Large intestine (tissue), 12 donors: ENCODE measurements at places on chromosomes 3 and 15.

GRCh38 chr3:31908391-31909097, 72.5 kb downstream of the OSBPL10 start:
- DNase-seq = no peak

DNA sequence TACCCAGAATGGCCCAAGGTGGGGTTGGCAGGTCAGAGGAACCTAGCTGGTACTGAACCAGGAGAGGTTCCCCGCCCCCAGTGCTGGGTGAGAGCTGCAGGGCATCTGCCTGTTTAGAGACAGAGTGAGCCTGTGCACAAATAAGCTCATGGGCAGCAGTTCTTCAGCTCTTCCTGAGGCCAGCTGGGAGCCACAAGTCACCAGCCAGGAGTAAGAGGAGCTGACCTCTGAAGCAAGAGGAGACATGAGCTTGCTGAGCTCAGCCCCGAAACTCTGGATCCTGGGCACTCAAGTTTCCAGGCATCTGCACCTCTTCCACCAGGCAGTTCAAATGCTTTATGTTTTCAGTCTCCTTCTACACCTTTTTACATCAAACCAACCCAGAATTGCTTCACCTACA, 2.1 kb downstream of the RTP2 start:
- no peak for DNase-seq

DNA sequence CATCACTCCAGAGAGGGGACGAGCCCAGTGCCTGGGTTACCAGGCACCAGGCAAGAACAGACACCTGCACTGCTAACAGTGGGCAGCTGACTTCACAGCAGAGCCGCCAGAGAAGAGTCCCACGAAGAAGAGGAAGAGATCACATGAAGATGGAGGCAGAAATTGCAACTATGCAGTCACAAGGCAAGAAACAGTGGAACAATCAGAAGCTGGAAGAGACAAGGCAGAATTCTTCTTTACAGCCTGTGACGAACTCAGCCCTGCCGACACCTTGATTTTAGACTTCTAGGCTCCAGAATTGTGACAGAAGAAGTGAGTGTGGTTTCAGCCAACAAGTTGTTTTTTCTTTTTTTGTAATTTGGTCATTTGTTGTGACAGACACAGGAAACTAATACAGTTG, 59.2 kb downstream of the IL12A start:
- DNase-seq = no peak

GRCh38 chr3:139530717-139531116, 8.8 kb downstream of the RBP1 start:
- DNase-seq = no peak

DNA sequence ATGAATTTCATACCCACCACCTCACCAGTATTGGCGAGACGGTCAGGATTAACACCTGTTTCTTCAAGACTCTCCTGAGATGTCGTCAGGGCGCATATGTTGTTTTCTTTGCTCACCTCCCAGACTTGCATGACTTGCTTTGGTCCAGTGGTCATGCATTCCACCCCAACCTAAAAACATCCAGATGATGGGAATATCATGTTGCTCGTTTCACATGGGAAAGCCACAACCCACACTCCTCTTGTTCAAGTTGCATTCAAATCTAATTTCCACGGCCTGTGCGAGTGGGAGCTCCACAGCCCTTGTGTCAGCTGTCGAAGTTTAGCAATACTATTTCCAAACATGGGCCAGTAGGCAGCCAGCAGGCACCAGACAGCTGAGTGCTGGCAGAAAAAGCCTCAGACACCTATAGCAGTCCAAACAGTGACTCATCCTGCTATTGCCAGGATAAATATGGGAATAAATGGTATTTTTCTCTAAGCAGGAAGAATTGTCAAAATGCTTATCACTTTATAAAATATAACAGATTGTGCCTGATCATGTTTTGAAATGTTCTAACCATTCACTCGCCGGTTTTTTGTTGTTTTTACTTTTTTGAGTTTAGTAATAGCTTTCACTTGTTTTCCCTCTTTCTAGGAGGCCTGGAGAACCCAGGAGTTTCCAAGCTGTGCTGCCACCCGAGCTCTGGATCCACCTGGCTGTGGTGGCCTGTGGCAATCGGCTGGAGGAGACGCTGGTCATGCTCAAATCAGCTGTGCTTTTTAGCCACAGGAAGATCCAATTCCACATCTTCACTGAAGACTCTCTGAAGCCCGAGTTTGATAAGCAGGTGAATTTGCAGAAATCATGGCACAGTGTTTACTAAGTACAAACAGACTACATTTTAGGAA, 20.1 kb downstream of the GXYLT2 start:
- DNase-seq = no peak

DNA sequence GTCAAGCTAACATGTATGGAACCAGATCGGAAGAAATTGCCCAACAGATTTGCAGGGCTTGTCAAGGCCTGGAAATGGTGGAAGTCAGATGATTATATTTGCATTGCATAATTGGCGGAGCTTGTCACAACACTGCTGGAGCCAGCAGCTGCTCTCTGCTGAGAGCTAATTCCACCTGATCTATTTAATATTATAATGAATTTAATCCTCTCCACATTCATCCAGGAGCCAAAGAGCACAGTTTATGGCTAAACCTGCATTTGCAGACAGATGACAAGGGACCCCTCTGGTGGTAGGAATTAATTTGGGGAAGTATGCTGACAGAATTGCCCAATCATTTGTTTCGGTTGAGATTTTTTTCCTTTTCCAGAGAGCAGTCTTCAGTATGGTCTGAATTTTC, 730.2 kb downstream of the TUSC7 start:
- peak; percentile 21 for DNase-seq

- no peak for DNase-seq
Observed at GRCh38 chr3:35120026-35120425, 519.3 kb upstream of the ARPP21 start.
